Fibroblast of skin of right quadriceps (primary cell): ENCODE measurements at places on chromosomes 7 and 10.

DNA sequence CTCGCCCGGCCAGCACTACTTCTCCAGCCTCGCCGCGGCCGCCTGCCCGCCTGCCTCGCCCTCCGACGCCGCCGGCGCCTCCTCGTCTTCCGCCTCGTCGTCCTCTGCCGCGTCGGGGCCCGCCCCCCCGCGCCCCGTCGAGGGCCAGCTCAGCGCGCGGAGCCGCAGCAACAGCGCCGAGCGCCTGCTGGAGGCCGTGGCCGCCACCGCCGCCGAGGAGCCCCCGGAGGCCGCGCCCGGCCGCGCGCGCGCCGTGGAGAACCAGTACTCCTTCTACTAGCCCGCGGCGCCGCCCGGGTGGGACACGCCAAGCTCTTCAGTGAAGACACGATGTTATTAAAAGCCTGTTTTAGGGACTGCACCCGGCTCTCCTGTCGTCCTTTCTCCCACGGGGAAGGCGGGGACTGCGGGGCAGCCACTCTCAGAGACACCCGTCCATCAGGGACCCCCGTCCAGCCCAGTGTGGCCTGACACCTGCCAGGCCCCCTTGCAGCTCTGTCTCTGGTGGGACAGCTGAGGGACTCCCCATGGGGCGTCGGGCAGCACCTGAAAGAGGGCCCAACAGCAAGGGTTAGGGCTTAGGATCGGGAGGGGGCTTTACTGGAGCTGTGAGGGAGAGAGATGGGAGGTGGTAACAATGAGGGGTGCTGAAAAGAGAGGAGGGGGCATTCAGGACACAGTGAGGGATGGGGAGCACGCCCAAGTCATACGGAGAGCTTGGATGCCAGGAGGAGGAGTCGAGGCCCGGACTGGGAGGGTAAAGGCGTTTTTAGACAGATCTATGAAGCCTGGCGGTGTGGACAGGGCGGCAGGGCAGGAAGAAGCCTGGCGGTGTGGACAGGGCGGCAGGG lies 34.7 kb downstream of the SPDYE6 start:
- no peak for DNase-seq

DNA sequence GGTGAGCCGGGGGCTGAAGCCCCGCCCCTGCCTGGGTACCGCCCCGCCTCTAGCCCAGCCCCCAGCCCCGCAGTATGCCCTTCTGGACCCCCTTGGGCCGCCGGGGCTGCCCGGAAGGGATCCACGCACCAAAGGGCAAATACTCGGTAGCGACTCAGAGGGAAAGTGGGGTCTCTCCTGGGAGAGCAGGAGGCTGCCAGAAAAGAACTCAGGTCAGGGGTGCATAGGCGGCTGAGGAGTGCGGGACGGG lies 796 bp downstream of the FBXL15 start:
- no peak for DNase-seq

DNA sequence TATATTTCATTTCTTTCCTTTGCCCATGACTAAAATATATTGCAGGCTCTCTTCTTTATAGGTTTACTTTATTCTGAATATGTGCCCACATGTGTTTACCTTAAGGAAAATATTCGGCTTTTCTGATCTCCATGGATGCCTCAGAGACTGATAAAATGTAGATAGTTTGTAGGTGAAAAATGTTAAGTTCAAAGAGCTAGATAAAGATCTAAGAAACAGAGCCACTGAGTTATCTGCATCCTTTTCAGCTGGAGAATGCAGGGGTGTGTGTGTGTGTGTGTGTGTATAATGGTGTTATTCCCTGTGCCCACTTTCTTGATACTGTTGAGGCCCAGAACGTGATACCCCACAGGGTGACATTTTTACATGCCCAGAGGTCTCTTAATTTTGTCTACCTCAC lies 150.8 kb downstream of the LRRC4 start:
- no peak for DNase-seq

GRCh38 chr7:108586274-108586710 lies 16.6 kb downstream of the DNAJB9 start:
- DNase-seq = no peak

DNA sequence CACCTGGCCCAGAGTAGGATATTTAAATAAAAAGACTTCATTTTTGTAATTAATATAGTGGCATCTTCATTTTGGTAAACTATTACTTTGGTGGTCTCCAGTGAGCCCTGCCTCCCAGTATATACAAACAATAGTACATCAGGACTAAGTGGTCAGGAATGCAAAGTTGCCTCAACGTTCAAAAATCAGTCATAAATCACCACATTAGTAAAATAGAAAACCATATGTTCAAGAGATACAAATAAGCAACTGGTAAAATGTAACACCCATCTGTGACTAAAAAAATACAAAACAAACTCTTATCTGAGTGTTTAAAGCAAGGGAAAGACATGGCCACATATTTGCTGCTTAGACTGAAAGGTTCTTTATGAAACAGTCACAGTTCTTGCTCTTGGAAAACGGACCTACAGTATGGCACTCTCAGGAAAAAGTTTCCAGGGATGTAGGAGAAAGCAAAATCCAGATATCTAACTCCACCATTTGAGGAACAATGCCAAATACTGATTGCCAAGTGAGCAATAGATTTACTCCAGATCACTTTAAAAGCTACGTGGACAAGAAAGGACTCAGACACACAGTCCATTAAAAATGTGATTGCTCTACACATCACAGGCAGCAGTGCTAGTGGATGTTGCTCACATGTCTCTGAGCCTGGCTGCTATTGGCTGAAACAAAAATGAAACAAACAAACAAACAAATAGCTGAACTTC lies 15.1 kb upstream of the RHOBTB1 start:
- peak; percentile 76 for DNase-seq

DNA sequence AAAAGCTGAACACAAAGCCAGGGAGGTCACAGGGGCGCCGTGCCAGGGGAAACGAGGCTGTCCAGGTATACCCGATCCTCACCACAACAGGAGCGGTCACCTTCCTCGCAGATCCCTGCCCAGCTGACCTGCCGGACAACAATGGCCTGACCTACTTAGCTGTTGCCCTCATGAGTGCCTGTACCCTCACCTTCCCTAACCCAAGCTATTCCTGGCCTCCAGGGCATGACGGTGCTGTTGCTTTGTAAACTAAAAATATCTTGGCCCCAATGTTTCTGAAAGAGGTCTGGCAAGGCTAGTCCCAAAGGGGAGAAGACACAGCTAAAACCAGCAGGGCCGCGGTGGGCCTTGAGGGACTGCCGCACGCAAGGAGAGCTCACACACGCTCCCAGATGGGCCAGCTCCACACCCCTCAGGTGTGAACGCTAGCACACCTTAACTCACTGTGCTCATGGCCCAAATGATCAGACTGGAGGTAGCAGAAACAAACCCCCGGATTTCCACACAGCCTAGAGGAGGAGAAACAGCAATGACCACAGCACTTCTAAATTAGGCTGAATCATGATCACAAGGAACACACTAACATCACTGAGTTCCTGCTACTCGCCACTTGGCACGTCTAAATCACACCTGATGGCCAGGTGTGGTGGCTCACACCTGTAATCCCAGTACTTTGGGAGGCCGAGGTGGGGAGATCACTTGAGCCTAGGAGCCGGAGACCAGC lies 66.3 kb upstream of the CYTH3 start:
- DNase-seq = no peak

- DNase-seq = no peak
Measured at GRCh38 chr7:85567983-85568382, 381.1 kb upstream of the SEMA3D start.

DNA sequence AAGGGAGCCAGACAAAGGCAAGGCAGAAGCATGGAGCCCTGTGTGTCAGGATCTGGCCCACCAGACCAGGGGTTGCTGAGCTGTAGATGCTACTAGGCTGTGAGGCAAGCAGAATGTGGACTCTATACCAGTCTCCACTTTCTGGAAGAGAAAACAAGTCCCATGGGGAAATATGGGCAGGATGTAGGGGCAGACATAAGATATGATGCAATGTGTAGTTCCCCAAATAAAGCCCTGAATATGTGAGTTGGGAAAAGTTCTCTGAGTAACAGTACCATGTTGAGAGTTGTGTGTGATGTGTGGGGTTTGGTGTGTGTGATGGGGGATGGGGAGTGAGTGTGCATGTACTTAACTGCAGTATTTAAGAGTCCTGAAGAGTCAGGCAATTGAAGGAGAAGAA lies 62.3 kb downstream of the NPSR1 start:
- DNase-seq = no peak

DNA sequence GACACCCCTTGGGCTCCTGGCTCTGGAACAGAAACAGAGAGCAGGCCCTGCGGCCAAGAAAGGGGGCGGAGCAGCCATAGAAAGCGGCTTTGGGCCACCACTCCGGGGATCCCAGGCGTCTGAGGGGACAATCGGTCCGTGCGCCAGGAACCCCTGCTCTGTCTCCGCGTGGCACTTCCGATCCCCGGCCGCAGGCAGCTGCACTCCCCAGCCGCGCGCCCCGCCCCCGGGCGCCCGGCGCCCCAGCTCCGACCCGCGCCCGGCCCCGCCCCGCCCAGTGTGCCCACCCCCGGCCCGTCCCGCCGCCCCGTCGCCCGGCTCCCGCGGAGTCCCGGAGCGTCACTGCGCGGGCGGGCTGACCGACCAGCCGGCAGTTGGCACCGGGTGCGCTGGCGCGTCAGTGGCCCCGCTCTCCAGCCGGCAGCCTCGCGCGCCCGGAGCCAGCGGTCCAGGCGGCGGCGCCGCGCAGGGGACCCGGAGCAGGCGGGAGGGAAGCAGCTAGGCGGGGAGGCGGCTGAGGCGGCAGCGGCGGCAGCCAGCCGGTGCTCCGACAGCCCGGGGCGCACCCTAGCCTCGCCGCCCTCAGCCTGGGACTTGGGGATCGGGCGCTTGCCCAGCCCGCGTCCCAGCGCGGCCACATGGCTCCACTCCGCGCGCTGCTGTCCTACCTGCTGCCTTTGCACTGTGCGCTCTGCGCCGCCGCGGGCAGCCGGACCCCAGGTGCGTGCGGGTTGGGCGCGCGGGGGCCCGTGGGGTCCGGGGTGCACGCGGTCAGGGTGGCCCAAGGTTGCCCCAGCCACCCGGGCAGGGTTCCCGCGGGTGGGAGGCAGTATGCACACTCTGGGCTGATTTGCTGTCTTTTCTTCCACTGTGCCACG lies at the start of gene ADAMTS14:
ADAMTS14 (plus strand) TSS at position 342 of the 878 bp plus-strand sequence; CDS start at position 639, 297 bp downstream.
- DNase-seq = peak; percentile 25

DNA sequence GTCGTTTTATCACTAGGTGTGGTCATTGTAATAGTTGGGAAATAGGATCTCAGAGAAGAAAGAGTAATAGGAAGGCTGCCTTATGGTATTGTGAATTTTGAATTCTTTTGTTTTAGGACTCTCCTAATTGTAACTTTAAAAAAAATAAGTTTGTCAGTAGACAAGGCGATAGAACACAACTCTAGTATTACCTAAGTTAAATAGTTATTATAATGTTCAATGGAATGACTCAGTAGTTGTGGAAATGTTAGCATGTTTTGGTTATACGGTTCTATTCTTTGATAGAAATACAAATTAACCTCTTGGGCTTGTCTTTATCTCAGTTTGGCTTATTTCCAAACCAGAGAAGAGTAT lies 1.4 kb downstream of the DNAH11 start:
- DNase-seq = no peak

- no peak for DNase-seq
Measured at GRCh38 chr10:110258542-110258941, 46.2 kb downstream of the SMNDC1 start.

- no peak for DNase-seq
Measured at GRCh38 chr7:126723966-126724544, 528.7 kb downstream of the GRM8 start.

DNA sequence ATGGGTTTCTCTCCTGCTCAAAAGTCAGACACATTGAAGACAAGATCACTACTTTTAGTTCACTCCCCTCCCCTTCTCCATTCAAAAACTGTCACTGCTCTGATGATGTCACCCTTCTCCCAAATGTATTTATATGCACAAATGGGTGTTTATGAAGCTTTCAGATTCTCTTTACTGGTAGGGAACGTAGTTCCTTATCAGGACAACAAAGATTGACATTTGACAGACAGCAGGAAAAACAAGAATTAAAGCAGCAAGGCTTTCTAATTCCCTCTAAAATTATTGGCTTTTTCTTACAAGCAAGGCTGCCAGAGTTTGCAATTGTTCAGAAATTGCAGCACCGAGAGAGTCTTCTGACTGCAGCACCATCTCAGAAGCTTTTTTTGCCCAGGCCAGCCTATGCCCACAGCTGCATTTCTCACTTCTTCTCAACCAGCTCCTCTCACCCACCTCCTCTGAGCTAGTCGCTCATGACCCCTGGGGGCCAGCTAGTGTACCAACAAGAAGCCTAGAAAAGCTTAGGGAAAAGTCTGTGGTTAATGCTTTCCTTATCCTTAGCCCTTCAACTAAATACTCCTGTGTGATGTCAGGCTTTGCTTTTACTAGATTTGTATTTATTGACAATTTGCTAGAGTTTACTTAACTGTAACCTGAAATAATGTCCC lies 265.1 kb downstream of the HTR7 start:
- peak; percentile 69 for DNase-seq

- DNase-seq = peak; percentile 68
Measured at GRCh38 chr7:85041605-85042216, 145.1 kb downstream of the SEMA3D start.

GRCh38 chr7:127066974-127067373 lies 185.8 kb downstream of the GRM8 start:
- no peak for DNase-seq

GRCh38 chr7:106339513-106340246 lies 54.9 kb upstream of the NAMPT start:
- DNase-seq = no peak

GRCh38 chr10:86508217-86508616 lies 13.4 kb downstream of the WAPL start:
- no peak for DNase-seq

DNA sequence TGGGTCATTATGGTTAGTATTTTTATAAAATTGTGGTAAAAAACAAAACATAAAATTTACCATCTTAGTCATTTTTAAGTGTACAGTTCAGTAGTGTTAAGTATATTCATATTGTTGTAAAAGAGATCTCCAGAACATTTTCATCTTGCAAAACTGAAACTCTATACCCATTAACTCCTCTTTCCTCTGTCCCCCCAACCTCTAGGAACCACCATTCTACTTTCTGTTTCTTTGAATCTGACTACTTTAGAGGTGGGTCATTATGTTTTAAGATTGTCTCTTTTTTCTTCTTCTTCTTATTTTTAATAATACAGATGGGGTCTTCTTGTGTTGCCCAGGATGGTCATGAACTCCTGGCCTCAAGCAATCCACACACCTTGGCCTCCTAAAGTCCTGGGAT lies 84.1 kb downstream of the DOCK4 start:
- no peak for DNase-seq

- peak; percentile 40 for DNase-seq
Measured at GRCh38 chr10:85851325-85851724, 515.3 kb downstream of the GRID1 start.
